ENCODE measurements at places on chromosomes 5 and 9. TPM values are rescaled to one million over a fixed set of nuclear protein-coding genes. Genes with fewer than 3 reads are reported as not detected.

The LOX gene
- total RNA-seq: 7.6 TPM

The LRRC19 gene
- total RNA-seq: not detected

The ADAMTS19 gene
- total RNA-seq: 0.86 TPM

The CD74 gene
- total RNA-seq: 207 TPM

The PCDHGA12 gene
- 9.2 TPM for total RNA-seq

The SLC45A2 gene
- total RNA-seq: not detected

The PRELID2 gene
- total RNA-seq: 8.5 TPM

The RASEF gene
- total RNA-seq: not detected

The MEGF10 gene
- 1.0 TPM for total RNA-seq

The ANKRD31 gene
- 0.05 TPM for total RNA-seq

Data from heart right ventricle (tissue), 16 donors.